ENCODE measurements at places on chromosomes 7 and 10.

DNA sequence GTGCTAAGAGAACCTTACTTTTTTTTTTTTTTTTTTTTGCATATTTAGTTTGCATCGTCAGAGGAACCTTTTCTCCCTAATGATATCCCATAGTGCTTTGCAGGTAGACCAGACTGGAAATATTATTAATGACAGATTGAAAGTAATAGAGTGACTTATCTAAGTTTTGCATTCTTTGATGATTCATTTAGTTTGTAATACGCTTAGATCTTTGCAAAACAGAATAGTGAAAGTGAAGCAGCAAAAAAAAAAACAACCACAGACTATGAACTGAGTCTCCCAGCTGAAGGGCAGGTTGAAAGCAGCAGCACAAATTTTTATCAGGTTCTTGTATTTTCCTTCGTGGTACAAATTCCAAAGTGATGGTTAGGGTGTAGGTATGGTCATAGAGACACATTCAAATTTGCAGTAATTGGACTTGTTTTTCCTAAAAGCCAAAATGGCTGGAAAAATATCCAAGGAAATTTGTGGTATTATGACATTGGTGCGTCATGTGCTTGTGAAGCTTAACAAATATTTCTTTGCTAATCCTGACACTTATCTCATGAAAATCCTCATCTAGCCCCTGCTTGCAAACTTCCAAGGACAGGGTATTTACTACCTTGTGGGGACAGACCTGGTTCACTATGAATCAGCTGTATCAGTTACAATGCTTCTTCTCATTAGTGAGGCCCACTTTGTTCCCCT, 81.8 kb upstream of the CREB5 start:
- no peak for DNase-seq

DNA sequence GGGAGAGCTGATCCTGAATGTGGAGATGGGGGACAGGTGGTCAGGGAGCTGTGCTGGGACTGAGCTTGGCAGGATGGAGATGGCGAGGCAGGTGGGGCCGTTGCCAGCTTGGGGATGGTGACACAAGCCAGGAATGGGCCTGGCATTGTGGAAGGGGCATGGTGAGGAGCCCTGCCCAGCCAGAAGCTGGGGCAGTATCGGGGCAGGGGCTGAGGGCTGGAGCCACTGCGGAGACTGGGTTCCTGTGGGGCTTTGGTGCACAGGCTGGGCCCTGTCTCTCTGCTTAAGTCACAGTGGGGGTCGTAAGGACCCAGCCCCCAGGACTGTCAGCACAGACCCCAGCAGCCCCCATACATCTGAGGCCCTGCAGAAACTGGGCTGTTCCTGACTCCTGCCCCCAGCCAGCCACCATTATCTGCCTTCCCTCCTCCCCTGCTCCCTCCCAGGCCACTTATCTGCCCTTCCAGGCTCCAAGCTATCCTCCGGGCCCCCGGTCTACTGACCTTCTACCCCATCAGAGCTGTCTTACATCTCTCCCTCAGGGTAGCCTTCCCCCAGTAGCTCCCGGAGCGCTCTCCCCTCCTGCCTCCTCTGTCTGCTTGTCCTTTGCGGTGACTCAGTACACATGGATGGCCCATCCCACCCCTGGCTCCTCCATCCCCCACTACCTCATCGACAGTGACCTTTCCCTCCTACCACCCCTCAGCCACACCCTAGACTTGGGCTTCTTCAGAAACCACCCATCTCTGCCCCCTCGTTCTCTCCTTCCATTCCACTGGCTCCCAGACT, 44.2 kb downstream of the PPIF start:
- no peak for DNase-seq

DNA sequence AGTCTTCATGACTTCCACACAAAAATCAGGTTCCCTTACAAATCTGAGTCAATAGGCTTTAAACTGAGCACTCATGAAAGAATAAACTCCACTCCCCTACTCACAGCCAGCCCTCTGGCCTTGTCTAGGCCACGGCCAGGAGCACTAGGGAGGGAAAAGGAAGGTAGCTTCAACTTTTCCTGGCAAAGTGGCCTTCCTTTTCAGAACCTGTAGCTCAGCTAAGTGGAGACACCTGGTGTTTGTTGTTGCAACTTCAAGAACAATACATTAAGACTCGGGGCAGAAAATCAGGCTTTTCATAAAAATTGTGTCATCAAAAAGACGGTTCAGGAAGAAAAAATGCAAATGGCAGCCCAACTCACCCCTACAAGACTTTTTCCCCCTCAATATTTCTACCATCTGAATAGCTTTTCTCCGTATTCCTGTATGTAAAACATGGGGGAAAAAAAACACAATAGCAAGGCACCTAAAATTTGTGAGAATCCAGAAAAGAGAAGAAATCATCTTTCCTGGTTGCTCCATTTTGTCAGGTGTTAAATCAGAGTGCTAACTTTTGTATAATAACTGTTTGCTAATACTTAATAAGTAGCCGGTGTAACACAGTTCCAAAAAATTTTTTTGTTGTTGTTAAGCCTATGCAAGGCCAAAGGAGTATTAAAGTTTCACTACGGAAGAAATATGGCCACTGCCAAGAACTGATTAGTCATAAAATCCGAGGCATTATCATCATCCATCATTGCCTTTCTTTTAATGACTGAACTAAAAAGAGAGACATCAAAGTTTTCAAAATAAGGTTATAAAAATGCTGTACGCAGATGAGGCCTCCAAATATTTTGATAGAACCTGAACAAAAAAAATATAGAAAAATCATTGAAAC, 66.2 kb upstream of the ARID5B start:
- DNase-seq: no peak

DNA sequence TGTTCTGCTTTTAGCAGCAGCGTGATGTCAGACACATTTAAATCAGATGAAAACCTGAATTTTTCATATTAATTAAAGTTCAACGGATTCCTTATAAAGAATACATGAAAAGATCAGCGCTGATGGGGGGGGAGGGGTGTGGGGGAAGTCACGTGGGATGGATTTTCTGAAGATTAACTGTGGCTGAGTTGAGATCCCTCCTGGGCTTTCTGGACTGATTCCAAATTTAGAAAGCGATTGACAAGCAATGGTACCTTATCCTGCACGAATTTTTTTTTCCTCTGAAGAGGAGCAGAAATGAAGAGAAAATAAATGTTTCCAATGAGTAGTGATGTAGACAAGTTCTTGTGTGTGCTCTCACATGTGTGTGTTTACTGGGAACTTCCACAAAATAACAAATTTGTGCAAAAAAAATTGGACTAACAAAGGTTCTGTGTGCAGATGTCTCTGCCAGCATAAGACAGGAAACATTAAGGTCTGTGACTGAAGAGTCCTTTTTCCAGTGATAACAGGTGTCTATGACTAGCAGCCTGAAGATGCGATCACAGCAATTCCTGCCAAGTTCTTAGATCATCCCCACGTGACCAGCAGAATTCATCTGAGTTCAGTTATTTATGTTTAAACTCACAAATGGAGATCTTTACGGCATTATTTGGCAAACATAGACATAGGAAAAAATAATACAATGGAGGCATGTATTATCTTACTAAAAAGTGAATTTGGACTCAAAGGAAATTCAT, 585.2 kb upstream of the CELF2 start:
- DNase-seq: no peak

GRCh38 chr7:23232966-23233365, 13.6 kb upstream of the GPNMB start:
- no peak for DNase-seq

GRCh38 chr7:99648843-99649242, 31.0 kb downstream of the CYP3A5 start:
- peak; percentile 62 for DNase-seq

DNA sequence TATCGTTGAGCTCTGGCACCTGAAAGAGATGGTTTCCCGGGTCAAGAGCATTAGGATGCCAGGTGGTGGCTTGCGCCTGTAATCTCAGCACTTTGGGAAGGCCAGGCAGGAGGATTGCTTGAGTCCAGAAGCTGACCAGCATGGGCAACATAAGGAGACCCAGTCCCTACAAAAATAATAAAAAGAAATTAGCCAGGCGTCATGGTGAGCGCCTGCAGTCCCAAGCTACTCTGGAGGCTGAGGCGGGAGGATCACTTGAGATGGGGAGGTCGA, 6.1 kb upstream of the KCP start:
- DNase-seq: no peak

DNA sequence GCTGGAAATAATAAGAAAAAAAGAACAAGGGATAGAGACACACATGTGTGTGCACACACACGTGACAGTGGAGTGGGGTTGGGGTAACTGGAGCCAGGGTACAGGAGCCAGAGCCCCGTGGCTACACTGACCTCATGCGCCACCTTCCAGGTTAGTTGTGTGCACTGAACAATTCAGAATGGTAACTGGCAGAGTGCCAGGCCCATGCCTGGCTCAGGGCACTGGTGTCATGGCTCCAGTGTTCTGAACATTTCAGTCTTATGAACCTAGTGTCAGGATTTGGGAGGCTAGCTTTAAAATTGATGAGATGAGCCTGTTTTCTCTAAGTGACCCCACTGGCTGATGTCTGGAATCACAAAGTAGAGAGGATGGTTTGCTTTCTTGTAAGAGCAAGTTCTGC, 269.6 kb downstream of the SORCS3 start:
- no peak for DNase-seq

- peak; percentile 19 for DNase-seq
These were observed 362.6 kb downstream of the PAXIP1 start for GRCh38 chr7:154640266-154640865.

- no peak for DNase-seq
These were observed 33.2 kb downstream of the NRP1 start for GRCh38 chr10:33301097-33301789.

- no peak for DNase-seq
These were observed 138.2 kb downstream of the EBF3 start for GRCh38 chr10:129825826-129826225.

- no peak for DNase-seq
These were observed 17.3 kb upstream of the EVX1 start for GRCh38 chr7:27224983-27225934.

DNA sequence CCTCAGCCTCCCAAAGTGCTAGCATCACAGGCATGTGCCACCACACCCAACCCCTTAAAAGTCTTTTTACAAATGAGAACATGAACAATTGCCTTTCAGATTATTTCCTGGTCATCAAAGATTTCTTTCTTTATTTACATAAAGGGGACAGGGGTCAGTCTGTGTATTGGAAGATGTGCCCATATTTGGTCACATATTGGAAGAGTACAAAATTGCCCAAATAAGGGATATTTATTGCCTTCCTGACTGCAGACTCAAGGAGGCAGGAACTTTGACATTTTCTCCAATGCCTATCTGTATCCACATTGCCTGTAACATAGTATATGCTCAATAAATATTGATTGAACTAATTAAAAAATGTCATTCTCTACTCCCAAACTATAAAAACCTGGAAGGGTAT, 25.9 kb upstream of the HERPUD2 start:
- no peak for DNase-seq

DNA sequence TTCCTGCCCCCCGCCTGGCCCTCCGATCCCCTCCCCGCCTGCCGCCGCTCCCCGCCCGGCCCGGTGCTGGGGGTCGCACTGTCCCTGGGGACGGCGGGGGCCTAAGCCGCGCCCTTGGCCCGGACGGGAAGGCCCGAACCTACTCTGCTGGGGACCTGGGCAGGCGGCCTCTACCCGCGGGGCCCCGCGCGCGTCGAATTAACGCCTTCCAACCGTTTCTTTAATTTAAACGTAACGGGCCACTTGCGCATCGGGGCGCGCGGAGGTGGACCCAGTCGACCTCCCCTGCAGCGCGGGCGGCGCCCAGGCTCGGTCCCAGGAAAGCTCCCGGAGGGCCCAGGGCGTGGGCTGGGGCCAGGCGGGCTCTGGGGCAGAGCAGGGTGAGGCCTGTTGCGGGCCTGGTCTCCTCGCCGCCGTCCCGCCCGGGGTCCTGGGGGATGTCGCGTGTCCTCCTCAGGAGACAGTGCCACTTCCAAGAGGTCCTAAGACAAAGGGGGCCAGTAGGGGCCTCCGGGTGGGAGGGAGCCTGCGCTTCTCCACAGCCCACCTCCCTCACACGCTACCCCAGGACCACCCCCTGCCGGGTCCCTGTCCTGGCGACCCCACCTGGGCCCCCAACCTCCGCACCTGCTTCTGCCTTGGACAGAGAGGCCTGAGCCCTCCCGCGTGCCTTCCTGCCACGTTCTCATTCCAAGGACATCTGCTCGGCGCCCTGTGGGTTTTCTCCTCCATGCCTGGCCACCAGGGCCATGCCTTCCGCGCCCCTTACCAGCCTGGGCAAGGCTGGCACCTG, 658 bp upstream of the PTPRN2 start:
- no peak for DNase-seq

GRCh38 chr10:133225707-133226191, 4.3 kb upstream of the UTF1 start:
- no peak for DNase-seq

DNA sequence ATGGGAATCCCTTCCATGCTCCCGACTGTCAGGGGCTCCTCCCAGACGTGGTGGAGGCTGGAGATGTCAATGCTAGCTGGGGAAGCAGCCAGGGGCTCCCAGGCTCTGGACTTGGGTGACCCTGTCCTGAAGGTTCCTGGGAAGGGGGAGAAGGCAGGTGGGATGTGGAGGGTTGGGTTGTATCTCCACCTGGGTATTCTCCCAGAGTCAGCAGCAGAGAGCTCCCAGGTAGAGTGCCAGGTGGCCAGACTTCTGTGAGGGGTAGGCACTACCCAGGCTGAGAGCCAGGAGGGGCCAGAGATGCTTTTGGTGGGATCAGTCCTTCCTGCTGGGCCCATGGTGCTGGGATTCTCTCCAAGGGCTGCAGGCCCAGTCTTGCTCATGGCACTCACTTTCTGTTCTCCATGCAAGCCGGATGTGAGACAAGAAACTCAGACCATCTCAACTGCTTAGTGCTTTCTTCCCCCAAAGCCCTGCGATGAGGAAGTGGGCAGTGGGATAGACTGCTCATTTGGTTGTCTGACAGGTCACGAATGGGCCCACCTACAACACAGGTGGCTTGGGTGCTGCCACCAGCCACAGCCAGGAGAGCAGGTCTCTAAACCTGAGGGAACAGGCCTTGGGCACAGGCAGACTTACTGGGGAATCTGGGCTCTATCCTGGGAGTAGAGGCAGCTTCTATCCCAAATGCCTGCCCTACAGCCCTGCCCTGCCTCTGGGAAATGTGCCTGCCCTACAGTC, 52.5 kb upstream of the CAMK2B start:
- no peak for DNase-seq

DNA sequence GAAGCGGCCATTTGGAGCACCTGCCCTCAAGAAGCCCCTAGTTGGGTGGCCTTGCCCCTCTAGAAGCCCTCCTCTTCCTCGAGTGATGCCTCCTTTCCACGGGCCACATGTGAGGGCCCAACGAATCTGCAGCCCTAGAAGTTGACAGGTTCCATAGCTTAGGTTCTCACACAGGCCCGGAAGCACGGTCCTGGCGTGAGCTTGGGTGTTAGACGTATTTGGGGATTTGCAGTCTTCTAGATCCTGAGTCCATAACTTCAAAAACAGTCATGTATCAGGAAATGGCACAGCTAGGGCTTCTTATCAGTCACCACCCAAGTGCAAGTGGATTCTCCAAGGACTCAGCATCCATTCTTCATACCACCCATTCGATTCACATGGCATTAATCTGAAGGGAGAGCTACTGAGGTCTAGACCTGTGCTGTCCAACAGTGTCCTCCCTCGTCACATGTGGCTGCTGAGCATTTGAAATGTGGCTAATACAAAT, 477 bp upstream of the FBXW4 start:
- no peak for DNase-seq
